ENCODE measurements at places on chromosomes 1 and 21.

- H3K27me3 ChIP-seq = no peaks in the 10 kb centered on the region
- no peak for DNase-seq
- no peaks in the 10 kb centered on the region for H3K4me1 ChIP-seq
- no peaks in the 10 kb centered on the region for H3K36me3 ChIP-seq
- no peak overlapping the region for H3K4me3 ChIP-seq
- H3K27ac ChIP-seq = no peak overlapping the region
Measured at GRCh38 chr1:180781718-180782117, 131.0 kb upstream of the KIAA1614 start.

- no peak overlapping the region for H3K4me3 ChIP-seq
- DNase-seq = no peak
- H3K27me3 ChIP-seq = no peaks in the 10 kb centered on the region
- peaks cover 4% of the 10 kb centered on the region for H3K36me3 ChIP-seq
Measured at GRCh38 chr1:84283381-84283780, 18.1 kb upstream of the SAMD13 start.

GRCh38 chr1:25641931-25642573 lies 25.5 kb downstream of the MAN1C1 start:
- H3K4me3 ChIP-seq = no peak overlapping the region
- no peak for DNase-seq
- peaks cover 37% of the 10 kb centered on the region for H3K27me3 ChIP-seq
- no peaks in the 10 kb centered on the region for H3K4me1 ChIP-seq
- no peaks in the 10 kb centered on the region for H3K36me3 ChIP-seq

- H3K36me3 ChIP-seq = no peaks in the 10 kb centered on the region
- H3K27me3 ChIP-seq = no peaks in the 10 kb centered on the region
- DNase-seq = no peak
- H3K4me1 ChIP-seq = no peaks in the 10 kb centered on the region
Measured at GRCh38 chr1:28286111-28286510, 26.8 kb downstream of the SESN2 start.

GRCh38 chr1:28159680-28160079 lies 16.8 kb downstream of the PTAFR start:
- H3K27me3 ChIP-seq = no peaks in the 10 kb centered on the region
- H3K27ac ChIP-seq = no peak overlapping the region
- H3K4me1 ChIP-seq = peaks cover 8% of the 10 kb centered on the region
- no peak overlapping the region for H3K4me3 ChIP-seq
- DNase-seq = no peak

DNA sequence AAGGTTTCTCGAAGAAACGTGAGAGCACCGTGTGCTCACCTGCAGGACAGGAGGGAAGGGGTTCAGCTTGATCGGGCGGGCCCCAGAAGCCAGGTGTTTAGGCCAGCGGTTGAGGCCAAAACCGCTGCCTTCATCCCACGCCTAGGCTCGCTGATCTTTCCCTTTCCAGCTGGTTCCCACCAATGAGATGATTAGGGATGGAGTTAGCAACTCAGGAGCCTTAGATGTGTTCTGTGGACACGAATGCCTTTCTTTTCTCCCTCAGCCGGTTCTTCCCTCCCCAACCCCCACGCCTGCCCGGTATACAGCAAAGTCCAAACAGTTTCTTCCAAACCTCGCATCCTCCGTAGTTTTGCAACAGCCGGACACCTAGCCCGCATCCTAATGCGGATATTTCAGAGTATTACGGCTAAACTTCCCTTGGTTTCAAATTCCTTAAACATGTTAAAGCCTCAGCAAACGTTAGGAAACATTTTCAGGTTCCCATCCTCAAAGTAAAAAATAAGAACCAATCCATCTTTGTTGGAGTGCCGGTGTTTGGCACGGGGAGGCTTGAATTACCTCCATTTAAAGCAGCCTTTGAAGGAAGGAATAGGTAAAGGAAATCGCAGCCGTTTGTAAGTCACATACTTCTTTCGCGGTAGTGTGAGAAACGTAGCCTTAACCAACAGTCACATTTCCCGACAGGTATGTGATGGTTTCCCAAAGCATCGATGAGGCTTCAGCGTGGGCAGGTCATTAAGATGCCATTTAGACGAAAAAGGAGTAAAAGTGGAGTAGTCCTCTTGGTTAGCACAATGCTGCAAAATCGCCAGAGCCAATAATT lies 1.1 kb downstream of the LRRC8C start:
- no peak overlapping the region for H3K27ac ChIP-seq
- DNase-seq = peak; percentile 22
- no peaks in the 10 kb centered on the region for H3K27me3 ChIP-seq
- H3K4me3 ChIP-seq = peak overlapping the region; percentile 77
- H3K36me3 ChIP-seq = no peaks in the 10 kb centered on the region

GRCh38 chr1:1291548-1292441 lies 11.6 kb downstream of the SCNN1D start:
- H3K4me3 ChIP-seq = no peak overlapping the region
- H3K4me1 ChIP-seq = peaks cover 12% of the 10 kb centered on the region
- peak; percentile 89 for DNase-seq
- H3K27me3 ChIP-seq = no peaks in the 10 kb centered on the region
- no peaks in the 10 kb centered on the region for H3K36me3 ChIP-seq

GRCh38 chr1:206521127-206521526 lies 13.8 kb downstream of the RASSF5 start:
- H3K4me3 ChIP-seq = no peak overlapping the region
- no peak overlapping the region for H3K27ac ChIP-seq
- H3K4me1 ChIP-seq = peaks cover 19% of the 10 kb centered on the region
- no peaks in the 10 kb centered on the region for H3K36me3 ChIP-seq
- H3K27me3 ChIP-seq = no peaks in the 10 kb centered on the region
- DNase-seq = peak; percentile 61

- no peak overlapping the region for H3K27ac ChIP-seq
- H3K36me3 ChIP-seq = no peaks in the 10 kb centered on the region
- no peaks in the 10 kb centered on the region for H3K4me1 ChIP-seq
- no peaks in the 10 kb centered on the region for H3K27me3 ChIP-seq
Measured at GRCh38 chr21:21114461-21114860, 116.3 kb downstream of the NCAM2 start.

DNA sequence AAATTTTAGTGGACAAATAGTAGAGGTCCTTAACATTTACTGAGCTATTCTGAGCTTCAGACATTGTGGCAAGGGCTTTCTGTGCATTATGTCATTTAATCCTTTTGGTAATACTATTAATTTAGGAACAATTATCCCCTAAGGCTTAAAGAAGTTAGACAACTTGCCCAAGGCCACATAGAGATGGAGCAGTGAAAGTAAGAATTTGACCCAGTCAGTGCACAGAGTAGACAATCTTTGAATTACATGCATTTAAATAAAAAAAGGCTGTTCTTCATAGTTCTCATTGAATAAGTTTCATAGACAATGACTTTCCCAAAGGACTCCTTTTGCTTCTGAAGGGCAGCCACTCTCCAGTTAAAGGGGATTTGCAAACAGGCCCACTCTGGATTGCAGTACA lies 142.7 kb downstream of the RUNX1 start:
- H3K4me3 ChIP-seq = no peak overlapping the region
- no peak for DNase-seq
- H3K27me3 ChIP-seq = no peaks in the 10 kb centered on the region
- no peaks in the 10 kb centered on the region for H3K36me3 ChIP-seq

- no peak overlapping the region for H3K4me3 ChIP-seq
- H3K27ac ChIP-seq = no peak overlapping the region
- no peaks in the 10 kb centered on the region for H3K27me3 ChIP-seq
- DNase-seq = no peak
- H3K36me3 ChIP-seq = no peaks in the 10 kb centered on the region
Measured at GRCh38 chr1:15212216-15212953, 34.6 kb upstream of the FHAD1 start.

DNA sequence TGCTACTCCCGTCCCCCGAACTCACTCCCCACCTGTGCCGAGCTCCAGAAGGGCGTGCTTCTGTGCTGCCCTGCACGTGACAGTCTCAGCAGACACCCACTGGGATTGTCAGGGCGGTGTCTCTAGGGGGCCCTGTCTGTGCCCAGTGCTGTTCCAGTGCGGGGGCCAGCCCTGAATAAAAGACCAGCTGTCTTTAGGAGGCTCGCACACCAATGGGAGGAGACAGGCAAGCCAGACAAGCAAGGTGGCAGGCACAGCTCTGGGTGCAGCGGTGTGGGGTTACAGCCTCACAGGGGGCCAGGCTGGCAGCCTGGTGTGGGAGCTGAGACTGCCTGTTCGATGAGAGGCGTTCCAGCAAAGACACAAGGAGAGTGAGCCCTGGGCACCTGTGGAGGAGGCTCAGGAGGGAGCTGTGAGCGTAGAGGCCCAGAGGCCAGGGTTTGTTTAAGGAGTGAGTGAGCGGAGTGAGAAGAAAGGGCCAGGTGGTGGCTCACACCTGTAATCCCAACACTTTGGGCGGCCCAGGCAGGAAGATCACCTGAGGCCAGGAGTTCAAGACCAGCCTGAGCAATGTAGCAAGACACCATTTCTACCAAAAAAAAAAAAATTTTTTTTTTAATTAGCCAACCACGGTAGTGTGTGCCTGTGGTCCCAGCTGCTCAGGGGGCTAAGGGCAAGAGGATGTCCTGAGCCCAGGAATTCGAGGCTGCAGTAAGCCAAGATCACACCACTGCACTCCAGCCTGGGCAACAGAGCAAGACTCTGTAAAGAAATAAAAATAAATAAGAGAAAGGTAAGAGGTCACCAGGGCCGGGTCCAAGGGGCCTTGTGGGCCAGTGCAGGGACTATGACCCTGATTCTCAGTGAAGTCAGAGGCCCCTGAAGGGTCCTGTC lies 48.2 kb upstream of the ARHGEF16 start:
- H3K4me3 ChIP-seq = no peak overlapping the region
- H3K4me1 ChIP-seq = peaks cover 4% of the 10 kb centered on the region
- H3K36me3 ChIP-seq = no peaks in the 10 kb centered on the region
- peaks cover 84% of the 10 kb centered on the region for H3K27me3 ChIP-seq

DNA sequence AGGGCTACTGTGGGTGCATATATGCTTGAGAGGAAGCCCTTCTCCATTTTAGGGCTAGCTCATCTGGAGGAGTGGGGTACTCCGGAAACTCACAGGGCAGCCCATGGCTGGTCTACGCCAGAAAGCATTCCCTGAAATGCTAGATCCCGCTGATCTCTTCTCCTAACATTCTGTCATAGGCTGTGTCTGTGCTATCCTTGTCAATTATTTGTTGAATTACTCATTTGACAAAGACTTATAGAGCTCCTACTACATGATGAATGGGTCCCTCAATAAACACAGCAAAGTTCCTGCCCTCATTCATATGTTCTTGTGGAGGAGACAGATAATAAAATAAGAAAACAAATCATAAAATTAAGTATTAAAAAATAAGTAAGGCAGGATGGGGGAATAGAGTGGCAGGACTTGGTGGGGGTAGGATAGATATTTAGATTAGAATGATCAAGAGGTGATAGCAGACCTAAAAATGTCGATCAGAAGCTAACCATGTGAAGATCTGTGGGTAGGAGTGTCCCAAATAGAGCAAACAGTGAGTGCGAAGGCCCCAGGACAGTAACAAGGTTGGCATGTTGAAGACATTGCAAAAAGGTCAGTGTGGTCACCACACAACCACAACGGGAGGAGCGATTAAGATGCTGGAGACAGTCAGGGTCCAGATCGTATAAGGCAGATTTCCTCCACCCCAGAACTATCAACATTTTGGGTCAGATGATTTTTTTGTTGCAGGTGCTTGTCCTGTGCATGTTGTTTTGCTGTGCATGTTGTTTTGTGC lies 13.2 kb downstream of the NGF start:
- no peaks in the 10 kb centered on the region for H3K36me3 ChIP-seq
- H3K4me1 ChIP-seq = peaks cover 53% of the 10 kb centered on the region
- DNase-seq = peak; percentile 71
- H3K4me3 ChIP-seq = no peak overlapping the region
- H3K27me3 ChIP-seq = no peaks in the 10 kb centered on the region
- H3K27ac ChIP-seq = peak overlapping the region; percentile 93

DNA sequence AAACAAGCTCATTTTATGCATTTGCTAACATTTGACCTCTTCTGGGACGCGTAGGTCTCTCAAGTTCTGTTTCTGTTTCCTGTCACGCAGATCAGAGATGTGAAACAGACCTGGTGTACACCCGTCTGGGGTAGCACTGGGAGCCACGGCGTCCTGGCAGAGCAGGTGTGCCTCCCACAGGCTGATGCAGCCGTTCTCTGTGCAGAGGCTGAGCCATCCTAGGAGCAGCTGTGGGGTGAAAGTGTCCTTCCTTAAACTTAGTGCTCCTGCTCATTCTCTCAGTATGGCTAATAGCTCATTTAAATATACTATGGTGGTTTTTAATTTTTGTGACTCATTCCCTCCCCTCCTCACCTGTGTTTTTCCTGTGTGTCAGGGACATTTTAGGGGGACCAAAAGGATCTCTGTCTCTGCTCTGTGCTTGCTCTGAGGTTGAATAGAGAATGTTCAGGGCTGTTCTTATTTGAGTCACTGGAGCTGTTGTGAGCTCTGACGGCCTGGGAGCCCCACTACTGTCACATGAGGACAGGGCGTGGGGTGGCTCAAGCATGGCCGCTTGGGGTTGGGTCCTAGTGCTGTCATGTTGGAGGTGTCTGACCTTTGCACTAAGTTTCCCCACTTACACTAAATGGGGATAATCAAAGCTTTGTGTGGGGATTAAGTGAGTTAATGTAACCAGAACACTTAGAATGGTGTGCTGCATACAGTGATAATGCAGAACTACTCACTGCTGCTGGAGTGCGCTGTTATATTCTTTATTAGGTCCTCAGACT lies 43.0 kb downstream of the GALNT2 start:
- no peak overlapping the region for H3K27ac ChIP-seq
- H3K4me1 ChIP-seq = peaks cover 59% of the 10 kb centered on the region
- no peak for DNase-seq
- no peak overlapping the region for H3K4me3 ChIP-seq

- H3K4me1 ChIP-seq = peaks cover 58% of the 10 kb centered on the region
- DNase-seq = peak; percentile 98
- peak overlapping the region; percentile 92 for H3K27ac ChIP-seq
- no peaks in the 10 kb centered on the region for H3K27me3 ChIP-seq
Measured at GRCh38 chr21:35256468-35256988, 207.4 kb upstream of the RUNX1 start.

- H3K36me3 ChIP-seq = no peaks in the 10 kb centered on the region
- H3K4me3 ChIP-seq = no peak overlapping the region
- DNase-seq = no peak
- no peaks in the 10 kb centered on the region for H3K4me1 ChIP-seq
- H3K27ac ChIP-seq = no peak overlapping the region
Measured at GRCh38 chr1:5765997-5766913, 226.0 kb downstream of the NPHP4 start.

GRCh38 chr1:168303716-168304540 lies 23.3 kb downstream of the TBX19 start:
- no peaks in the 10 kb centered on the region for H3K36me3 ChIP-seq
- no peak overlapping the region for H3K4me3 ChIP-seq
- peak; percentile 70 for DNase-seq

GRCh38 chr1:70075761-70076160 lies 129.6 kb downstream of the LRRC40 start:
- DNase-seq = no peak
- H3K27me3 ChIP-seq = peaks cover 33% of the 10 kb centered on the region
- no peaks in the 10 kb centered on the region for H3K4me1 ChIP-seq
- no peaks in the 10 kb centered on the region for H3K36me3 ChIP-seq
- H3K27ac ChIP-seq = no peak overlapping the region
